ENCODE measurements at places on chromosomes 5 and 9. TPM values are rescaled to one million over a fixed set of nuclear protein-coding genes. Genes with fewer than 3 reads are reported as not detected.
A peak's percentile ranks its signal among the peaks of the same experiment; 100 is the strongest.

Gene IFNA13
- total RNA-seq: not detected

Gene AKNA
- 20.6 TPM for total RNA-seq

Gene PDE6A
- not detected for total RNA-seq

Gene SLC6A3
- not detected for total RNA-seq

Gene GPR151
- not detected for total RNA-seq

Gene TMEM8B
- total RNA-seq: 7.2 TPM

Gene GLRA1
- total RNA-seq: not detected

Gene SPINK7
- total RNA-seq: not detected

Gene LHX3
- not detected for total RNA-seq

Gene CCL27
- 1.0 TPM for total RNA-seq

Gene OTP
- 0.07 TPM for total RNA-seq

Gene CATSPER3
- total RNA-seq: 1.7 TPM

Gene TRIM7
- 30.2 TPM for total RNA-seq

Gene TRIM14
- 24.4 TPM for total RNA-seq

DNA sequence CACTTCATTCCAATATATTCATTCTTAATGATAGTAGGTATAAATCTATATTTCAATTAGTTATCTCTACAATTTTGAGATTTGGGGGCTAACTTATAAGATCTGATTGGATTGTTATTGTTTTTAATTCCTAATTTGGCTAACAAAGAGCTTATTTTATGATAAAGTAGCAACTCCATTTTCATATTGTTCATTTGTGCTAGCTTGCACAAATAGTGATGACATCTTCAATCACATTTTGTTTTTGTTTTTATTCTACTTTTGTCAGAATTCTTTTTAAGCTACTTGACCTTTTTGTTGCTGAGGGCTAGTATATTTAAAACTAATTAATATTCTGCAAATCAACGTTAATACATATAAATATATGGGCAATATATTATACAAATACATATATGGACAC, 22.8 kb downstream of the MARCHF3 start:
- DNase-seq: no peak

DNA sequence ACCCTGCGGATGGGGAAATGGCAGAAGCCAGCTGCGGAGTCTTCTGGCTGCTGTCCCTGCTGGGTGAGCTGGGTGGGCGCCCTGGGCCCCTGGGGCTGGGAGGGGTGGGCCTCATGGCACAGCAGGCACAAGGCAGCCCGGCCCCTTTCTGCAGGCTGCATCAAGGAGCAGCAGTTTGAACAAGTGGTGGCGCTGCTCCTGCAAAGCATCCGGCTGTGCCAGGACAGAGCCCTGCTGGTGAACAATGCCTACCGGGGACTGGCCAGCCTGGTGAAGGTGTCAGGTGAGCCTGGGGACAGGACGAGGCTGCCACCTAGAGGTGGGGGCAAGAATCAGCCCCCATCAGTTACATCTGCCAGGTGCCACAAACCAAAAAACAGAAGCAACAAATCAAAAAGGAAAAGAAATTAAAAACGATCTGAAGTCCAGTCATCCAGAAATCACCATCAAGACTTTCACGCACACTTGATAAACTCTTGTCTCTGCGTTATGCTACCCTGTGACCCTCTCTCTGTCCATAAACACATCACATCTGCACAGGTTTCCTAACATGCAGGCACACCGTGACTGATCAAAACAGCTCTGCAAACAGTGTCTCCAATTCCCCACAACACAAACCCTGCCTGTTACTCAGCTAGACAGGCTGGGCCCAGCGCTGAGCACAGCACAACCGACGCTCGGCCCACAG, 13.9 kb downstream of the REXO4 start:
- DNase-seq: peak; percentile 65

DNA sequence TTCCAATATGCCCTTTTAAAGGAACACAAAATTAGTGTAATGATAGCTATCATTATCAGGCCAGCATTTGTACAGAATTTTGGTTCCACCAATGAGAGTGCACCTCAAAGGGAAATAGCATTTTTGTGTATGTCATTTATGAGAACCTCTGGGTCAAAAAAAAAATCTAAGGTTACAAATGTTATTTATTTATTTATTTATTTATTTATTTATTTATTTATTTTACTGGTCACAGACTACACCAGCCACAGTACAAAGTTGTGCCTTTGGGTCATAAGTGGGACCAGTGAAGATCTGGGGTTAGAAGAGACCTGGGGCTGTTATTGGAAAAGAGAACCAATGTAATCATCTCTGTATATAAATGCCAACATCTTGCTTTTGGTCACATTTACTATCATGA, 523.9 kb downstream of the CETN3 start:
- no peak for DNase-seq

DNA sequence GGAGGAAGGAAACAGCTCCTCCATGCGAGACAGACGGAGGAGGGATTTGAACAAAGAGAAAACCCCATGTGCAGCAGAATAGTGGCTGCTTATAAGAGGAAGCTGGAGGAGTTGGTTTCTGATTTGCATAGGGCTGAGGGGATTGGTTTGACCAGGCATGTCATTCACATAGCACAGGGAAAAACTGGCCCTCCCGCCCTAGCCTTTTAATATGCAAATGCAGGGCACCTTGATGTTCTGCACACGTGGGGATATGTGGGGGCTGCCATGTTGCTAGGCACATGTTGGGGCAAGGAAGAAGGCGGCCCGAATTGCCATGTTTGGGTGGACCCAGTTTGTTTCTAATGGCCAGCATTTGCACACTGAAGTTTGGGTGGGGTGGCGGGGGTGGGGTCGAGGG, 42.2 kb downstream of the OSMR start:
- DNase-seq: no peak

DNA sequence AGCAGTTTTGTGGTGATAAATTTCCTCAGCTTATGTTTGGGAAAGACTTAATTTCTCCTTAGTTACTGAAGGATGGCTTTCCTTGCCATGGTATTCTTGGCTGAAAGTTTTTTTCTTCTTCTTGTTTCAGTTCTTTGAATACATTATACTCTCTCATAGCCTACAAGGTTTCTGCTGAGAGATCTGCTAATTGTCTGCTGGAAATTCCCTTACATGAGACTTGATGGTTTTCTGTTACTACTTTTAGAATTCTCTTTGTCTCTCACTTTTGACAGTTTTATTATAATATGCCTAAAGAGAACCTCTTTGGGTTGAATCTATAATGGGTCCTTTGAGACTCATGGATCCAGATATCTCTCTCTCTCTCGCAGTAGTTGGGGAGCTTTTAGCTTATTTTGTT, 693.6 kb downstream of the PRELID2 start:
- no peak for DNase-seq

DNA sequence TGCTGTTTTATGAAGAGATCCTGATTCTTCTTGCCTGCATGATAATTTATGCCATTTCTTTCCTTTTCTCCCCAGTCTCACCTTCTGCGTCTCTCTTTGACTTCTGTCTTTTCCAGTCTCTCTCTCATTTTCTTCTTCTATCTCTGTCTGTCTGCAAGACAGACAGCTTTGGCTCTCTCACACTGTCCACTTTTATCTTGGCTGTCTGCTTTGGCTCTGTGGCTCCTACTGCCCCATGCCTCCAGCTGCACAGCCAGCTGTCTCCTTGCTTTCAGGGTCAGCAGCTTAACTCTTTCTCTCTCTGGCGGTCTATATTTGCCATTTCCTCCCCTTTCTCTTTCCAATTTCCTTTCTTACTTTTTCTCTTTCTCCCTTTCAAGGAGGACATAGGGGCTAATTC, 971.1 kb upstream of the COX7C start:
- DNase-seq: no peak

GRCh38 chr5:12902611-12903010, 998.4 kb upstream of the CTNND2 start:
- DNase-seq: no peak

DNA sequence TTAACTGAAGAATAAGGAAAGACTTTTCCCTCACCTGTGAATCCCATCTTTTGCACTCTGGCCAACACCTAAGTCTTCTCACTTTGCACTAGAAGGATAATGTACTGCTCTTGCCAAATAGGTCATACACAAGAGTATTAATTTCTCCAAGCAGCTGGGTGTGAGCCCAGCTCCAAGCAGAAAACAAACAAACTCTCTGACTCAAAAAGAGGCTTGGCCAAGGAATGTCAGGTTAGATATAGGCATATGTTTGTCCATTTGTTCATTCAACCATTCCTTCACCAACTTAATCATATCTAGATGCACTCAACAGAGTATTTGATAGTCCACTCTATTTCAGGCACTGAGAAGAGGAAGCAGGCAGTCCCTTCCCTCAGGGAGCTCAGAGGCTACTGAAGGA, 84.4 kb downstream of the HTR4 start:
- no peak for DNase-seq

DNA sequence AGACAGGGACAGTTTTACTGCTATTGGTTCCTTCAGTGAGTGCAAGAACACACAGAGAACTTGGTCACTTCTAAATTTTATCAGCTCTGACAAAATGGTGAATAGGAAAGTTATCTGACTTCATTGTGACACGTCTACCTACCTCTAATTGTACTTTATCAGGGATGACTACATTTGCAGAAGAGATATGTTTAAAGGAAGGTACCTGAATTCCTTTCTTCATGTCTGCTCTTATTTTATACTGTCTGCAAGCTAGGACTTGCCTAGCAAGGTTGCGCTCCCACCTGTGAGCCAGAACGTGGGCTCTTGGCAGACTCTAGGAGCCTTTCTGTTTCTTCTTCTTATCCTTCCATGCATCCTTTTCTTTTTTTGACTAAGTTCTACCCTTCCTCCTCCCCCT, 1.6 kb downstream of the SLC27A6 start:
- DNase-seq: no peak

- DNase-seq: no peak
Measured at GRCh38 chr9:70222354-70222753, 36.4 kb upstream of the SMC5 start.

DNA sequence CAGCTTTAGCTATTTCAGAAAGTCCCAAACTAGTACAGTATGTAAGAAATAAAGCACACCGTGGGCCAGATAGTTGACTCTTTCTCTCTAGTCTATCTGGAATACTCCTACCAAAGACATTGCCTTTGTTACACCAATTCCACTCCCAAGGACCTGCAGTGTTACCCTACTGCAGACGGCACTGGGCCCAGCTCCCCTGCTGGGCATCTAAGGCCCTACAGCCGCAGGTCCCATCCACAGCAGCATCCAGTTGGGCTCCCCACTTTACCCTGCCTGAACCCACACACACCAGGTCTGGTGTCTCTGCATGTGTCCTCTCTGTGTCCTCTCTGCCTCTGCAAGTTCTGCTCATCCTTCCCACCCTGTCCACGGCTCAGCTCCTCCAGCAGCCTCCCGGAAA, 22.5 kb downstream of the TNIP1 start:
- DNase-seq: no peak

GRCh38 chr5:143148771-143149170, 254.7 kb downstream of the NR3C1 start:
- no peak for DNase-seq

DNA sequence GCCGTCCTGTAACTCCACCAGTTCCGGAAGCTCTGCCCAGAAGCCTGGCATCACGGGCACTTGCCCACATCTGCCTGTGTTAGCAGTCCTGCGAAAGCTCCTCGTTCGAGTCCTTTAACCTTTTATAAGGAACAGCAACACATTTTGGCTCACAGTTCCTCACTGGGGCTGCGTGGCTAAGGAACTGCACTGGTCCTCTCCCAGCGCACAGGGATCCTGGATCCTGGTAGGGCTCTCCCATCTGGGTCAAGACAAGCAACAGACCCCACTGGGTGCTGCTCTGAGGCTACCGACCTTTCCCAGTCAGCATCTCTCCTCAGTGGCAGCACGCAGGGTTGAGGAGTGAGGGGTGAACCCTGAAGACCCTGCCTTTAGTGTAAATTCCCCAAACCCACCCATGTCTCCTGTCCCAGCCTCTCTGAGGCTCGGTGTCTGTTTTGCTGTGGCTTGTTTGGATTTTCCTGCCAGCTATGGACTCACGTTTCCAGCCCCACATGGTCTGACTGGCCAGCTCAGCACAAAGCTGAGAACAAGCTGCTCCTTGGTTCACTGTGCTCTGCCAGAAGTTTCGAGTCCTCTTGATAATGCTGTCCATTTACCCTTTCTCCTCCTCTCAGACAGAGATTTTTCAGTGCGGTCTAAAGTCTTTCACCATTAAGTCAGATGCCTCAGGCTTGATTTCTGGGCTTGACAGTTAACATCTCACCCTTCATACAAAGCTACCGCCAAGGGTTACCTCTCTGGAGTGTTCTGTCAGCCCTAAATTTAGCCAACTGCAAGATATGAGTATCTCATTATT, 80.0 kb downstream of the AK8 start:
- no peak for DNase-seq

DNA sequence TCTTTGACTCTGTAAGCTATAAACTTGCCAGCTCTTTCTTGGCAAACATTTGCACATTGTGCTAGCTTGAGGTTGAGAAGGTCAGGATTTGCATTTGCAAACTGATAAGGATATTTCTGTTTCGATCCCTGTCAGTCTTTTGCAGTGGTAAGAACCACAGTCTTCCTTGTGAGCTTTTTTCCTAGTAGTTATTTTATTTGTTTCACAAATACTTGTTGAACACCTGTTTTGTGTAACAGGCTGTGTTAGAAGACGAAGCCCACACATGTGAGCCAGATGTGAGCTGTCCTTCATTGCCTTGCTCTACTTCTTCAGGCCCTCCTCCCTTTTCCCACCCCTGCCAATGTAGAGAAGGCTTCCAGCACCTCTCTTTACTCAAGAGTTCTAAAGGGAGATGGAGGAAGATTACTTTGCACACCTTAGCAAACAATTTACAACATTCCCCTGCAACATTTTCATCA, 327.0 kb upstream of the KLF4 start:
- no peak for DNase-seq

- no peak for DNase-seq
Measured at GRCh38 chr9:73847536-73847935, 649.6 kb upstream of the RORB start.

GRCh38 chr9:89606049-89606623, 1.3 kb downstream of the GADD45G start:
- DNase-seq: no peak

GRCh38 chr5:104084896-104085295, 522.3 kb upstream of the NUDT12 start:
- DNase-seq: no peak

GRCh38 chr5:135535820-135536801, at the start of gene NEUROG1:
Gene NEUROG1, minus strand, starts transcription at chr5:135535964. Its CDS starts 274 bp downstream, at chr5:135535690.
- DNase-seq: no peak

GRCh38 chr9:38361473-38361850, 31.0 kb upstream of the ALDH1B1 start:
- no peak for DNase-seq

GRCh38 chr9:2628919-2629318, 7.3 kb downstream of the VLDLR start:
- DNase-seq: no peak

DNA sequence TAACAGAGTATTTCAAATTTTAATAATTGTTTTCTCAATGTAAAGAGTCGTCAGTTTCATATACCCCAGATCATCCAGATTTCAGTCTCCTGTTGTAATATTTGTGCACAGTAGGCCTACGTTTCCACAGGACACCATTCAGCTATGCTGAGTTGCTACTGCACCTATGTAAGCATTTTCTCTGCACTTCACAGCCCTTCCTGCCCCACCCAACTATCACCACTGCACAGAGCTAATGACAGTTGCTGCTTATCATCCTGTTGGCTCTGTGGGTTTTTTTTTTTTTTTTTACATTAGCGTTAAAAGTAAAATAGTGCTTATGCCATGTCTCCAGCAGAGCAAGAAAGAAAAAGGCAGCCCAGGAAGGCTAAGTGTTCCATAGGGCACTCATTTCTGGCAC, 5.9 kb upstream of the PRKACG start:
- no peak for DNase-seq

Data from HCT116 (cell line).